ENCODE measurements at places on chromosomes 11 and 22.

DNA sequence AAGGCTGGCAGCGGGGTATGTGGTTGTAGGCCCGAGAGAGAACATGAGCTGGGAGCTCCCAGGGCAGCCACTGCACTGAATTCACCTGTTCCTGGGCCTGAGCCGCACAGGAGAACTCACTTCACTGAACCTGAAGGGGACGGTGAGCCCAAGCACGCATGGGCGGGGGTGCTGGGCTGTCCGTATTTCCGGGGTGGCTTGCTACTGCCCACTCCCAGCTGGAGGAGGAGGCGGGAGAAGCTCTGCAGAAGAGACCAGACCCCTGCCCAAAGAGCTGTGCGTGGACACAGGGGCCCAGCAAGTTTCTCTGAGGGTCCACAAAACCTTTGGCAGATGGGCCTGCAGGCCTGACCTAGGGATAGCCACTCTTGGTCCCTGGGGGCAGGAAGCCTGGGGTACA lies 4.8 kb downstream of the TTLL12 start:
- DNase-seq, result no peak

- no peak for DNase-seq
These were observed 13.6 kb upstream of the MUC2 start for GRCh38 chr11:1060852-1061616.

- DNase-seq, result no peak
These were observed 6.4 kb upstream of the SYT9 start for GRCh38 chr11:7245341-7245740.

DNA sequence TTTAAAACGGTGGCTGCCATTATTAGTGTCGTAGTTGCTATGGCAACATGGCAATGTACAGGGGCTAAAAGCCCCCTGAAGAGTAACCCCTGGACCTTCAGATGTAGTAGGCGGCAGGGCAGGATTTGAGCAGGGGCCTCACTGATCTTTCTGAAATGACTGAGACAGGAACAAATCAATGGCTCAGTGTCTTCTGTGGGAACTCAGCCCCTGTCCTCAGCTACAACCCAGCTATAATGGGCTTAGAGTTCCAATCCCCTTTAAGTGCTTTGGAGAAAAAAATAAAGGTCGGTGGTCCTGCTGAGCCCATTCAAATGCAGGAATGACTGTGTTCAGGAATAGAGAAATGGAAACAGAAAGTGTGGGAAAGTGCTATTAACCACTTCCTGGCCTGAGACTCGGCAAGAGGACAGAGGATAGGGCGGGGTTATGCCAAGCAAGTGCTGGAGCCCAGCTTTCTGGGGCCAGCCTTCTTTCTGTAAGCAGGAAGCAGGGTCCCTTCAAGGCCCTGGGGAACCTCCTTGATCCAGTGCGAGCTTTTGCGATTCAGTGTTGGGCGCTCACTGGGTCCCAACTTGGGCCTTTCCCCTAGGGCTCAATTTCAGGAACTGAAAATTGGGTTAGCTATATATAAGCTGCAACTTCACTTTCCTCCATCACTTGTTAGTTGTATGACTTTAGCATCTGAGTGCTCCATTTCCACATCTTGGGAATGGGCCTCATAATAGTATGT lies 6.1 kb upstream of the CD82 start:
- no peak for DNase-seq

All from GM12892 (cell line).